ENCODE measurements at places on chromosomes 3 and 15.

GRCh38 chr3:186609247-186609868, 3.5 kb upstream of the AHSG start:
- no peak for DNase-seq

GRCh38 chr3:61530355-61530754, 31.0 kb upstream of the PTPRG start:
- DNase-seq, result peak; percentile 15

DNA sequence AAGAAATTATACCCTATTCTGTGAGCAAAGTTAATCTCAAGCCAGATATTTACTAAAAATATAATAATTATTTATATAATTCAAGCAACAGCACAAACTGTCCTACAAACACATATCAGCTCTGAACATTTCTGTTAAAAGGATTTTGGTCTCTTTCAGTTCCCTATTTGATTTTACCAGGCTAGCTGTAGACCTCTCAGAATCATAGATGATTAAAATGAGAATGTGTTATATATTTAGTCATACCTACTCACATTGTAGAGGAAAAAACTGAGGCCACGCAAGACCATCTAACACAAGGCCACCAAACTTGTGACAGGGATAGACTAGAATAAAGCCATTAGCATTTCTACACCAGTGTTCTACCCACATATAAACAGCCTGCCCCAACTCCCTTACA, 28.5 kb downstream of the ACKR4 start:
- DNase-seq, result no peak

GRCh38 chr3:148077965-148078364, 619.7 kb upstream of the AGTR1 start:
- no peak for DNase-seq

DNA sequence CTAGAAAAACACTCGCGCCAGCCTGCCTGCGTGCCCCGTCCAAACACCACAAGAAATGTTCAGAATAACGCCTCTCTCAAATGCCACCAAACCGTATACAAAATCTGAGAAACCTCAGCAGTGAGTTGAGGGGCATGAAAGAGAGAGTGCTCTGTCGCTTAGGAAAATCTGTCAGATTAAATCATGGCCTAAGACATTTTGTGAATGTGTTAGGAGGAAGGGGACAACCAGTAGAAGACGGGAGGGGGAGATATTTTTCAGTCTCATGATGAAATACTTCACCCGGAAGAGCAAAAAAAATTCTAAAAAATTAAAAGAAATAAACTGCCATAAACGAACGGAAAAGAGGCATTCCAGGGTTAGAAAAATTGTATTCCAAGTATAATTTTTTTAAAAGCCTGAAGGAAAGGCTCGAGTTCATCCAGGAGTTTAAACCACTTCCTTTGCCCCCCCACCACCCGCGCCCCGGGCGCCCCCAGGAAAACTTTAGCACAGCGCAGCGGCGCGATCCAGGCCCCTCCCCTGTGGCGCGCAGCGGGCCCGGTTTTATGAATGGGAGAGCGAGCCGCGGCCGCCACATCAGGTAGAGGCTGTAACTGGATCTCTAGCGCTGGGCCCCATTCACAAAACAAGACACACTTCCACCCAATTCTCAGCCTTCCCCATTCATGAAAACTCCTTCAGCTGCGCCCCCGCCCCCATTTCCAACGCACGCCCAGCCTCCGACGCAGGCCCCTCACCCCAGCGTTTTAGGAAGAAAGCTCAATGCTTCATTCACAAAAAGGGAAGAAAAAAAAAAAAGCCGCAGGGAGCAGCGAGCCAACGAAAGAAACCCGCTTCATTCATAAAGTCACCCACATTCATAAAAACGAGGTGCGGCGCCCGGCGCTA, 1.4 kb downstream of the ETV5 start:
- peak; percentile 32 for DNase-seq

DNA sequence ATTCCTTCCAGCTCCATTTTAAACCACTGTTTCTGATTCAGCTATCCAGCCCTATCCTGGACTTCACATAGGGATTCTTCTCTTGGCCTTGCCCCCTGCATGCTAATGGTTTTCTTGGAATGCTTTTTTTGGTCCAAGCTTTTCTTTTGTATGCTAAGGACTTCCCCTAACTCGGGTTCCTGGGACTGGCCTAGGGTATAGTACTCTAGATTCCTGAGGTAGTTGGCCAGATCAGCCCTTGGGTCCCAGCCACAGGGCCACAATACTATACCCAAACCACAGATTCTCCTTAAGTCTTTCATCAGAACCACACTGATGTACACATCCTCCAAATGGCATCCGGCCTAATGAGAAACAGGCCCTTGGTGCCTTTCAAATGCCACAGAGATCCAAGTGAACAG, 2.8 kb downstream of the FYCO1 start:
- DNase-seq, result no peak

GRCh38 chr15:67801926-67802914, 23.1 kb upstream of the SKOR1 start:
- no peak for DNase-seq

DNA sequence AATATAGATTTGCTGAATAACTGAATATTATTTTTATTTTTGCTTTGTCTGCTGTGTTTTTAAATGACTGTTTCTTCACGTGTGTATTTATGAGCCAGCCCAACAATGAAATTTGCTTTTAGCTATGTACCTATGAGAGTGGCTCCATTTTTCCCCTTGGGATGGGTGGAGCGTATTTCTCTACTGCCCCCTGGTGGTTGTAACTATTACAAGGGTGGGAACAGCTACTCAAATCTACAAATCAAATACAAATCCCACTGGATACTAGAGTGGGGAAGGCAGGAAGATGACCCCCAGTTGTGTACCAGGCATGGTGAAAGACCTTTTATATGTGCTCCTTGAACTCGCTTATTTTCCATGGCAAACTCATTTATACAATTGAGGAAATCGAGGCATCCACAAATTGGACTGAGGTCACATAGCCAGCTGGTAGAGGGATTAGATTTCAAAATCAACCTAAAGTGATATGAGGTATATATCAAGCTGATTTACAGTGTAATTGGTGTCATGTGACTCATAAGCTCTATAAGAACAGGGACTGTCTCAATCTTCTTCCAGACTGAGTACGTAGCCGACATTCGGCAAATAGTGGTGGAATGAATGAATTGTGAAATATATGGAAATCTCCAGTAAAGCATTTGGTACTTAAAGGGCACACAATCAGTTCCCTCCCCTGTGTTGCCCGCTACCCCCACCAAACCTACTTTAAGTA, 69.5 kb upstream of the VEPH1 start:
- DNase-seq, result no peak

GRCh38 chr3:70805061-70805889, 492.8 kb upstream of the MDFIC2 start:
- DNase-seq, result no peak

DNA sequence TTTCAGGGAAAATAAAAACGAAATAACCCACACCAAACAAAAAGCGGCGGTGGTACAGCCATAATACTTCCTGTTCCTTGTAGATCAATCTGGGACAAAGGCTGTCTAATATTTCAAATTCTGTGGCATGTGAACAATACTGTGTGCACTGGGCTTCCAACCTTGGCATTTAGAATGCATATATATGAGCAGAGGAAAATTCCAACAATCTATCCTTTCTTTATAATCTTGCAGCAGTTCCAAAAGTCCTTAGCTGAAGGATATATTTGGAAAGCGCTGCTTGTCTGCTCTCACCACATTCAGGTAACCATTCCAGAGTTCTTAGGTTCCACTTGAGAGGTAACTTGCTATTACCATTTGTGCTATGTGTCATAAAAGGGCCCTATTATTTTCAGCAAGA, 231.8 kb downstream of the RBMS3 start:
- DNase-seq, result no peak

- no peak for DNase-seq
Measured at GRCh38 chr15:66865622-66866611, 163.9 kb downstream of the SMAD6 start.

DNA sequence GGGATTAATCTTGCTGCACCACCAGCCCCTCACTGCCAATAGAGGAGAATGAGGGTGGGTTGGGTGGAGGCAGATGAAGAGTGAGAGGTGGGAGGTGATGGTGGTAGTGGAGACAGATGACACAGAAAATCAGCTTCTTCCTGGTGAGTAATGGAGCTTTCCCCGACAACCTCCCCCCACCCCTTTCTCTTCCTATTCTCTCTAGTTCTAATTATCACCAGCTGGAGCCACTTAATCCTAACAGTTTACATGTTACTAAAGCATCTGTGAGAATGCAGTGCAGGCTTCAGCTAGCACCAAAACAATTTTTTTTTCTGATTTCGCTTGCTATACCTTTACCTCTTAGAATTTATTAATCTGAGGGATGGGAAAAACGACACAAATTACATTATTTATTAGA, 116.1 kb upstream of the DNAJC19 start:
- DNase-seq, result no peak

DNA sequence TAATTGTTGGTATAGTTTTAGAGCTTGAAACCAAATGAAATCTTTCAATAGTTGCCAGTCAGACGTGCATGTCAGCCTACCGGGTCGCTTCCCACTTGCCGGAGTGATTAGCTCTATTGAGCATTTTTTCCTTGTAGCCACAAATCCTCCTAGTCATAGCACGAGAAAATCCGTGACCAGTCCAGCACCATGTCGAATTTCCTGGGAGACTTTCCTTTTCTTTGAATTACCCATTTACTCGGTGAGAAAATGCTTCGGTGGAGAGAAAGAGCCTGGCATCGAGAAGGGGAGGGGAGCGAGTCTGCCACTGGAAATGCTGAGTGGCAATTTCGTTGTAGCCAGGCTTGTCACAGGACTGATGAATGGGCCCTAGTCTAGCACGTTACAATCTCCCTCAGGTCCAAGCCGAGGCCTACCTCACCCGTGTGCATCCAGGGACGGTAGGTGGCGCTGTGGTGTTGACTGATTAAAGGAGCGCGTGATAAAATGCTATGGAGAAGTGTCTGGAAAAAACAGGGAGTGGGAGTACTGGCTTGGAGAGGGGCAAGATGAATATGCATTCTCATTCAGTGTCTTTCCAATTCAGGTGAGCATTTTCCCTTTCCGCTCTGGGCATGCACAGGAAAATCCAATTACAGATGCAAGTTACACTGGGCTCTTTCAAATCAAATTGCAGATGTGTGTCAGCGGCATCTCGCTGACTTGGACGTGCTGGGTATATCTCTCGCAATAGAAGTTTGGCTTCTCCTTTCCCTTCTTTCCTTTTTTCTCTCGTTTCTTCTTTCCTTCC, 238.8 kb downstream of the EDEM1 start:
- DNase-seq, result peak; percentile 28

DNA sequence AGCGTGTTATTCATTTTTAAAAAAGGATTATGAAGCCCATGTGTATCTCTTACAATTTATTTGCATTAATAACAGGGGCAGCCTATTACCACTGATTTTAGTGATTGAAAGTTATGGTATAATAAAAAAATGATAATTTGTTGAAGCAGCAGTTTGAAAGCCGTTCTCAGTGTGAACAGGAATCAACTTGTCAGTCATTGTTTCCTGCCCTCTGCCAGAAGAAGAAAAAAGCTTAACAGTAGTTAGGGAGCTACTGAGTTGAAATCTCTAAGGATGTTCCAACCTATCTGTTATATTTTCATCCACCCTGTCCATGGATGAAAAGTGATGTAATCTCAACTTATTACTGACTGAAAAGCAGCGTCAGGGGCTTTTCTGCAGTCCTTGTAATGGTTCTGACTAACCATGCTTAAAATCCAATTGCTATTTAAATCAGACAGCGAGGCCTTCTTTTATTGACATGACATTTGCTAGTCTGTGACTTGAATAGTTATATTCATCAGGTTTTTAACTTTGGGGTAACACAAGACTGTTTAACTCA, 486.7 kb downstream of the ROBO2 start:
- no peak for DNase-seq

- no peak for DNase-seq
Measured at GRCh38 chr3:82558081-82558480, 796.6 kb upstream of the GBE1 start.

DNA sequence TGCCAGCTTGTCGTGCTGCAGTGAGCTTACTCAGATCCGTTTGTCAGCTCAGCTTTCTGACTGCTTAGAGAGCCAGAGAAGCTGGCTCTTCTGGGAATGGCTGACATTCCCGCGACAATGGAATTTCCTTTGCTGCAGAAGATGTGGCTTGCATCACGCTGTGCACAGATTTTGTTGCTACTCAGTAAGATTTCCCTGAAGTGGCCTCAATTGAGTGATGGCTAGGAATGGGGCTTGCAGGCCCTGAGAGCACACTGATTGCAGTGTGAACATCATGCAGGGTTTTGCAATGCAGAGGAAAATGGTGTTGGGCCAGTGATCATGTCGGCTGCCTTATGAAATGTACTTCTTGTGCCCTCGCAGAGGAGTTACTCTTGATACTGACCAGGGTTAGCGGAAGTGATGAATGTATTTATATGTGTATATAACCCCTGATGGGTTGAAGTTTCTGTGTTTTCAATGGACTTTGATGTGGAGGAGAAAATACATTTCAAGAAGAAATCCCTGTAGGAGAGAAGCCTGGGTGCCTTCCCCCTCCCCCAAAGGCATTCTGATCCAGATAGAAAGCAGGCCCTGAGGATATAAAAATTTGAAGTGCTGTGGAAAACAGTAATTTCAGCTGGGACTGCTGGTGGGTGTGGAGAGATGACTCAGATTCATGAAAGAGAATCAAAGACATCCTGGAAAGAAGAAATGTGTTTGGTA, 102.5 kb upstream of the PDZRN3 start:
- no peak for DNase-seq

GRCh38 chr3:149277331-149277813, 55.7 kb upstream of the CP start:
- DNase-seq, result no peak

GRCh38 chr15:76286271-76286879, 24.9 kb downstream of the ETFA start:
- DNase-seq, result peak; percentile 10

- no peak for DNase-seq
Measured at GRCh38 chr3:117234331-117234730, 524.8 kb downstream of the TUSC7 start.

DNA sequence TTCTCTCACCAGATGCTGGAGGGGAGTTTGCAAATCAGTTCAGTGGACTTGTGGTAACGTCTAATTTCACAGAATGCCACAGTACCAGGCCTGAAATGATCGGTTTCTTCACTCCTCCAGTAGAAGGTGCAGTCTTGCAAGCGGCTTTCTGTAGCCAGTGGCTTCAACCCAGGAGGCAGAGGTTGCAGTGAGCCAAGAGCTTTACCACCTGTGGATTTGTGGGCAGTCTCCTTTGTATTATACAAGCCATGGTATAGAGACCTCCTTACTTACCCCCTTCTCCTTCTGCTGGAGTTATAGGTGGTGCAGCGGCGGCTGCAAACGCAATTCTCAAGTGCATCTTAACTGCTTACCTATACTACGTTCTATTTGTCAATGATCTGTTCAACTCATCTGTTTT, 17.6 kb downstream of the EIF2AK4 start:
- DNase-seq, result no peak

DNA sequence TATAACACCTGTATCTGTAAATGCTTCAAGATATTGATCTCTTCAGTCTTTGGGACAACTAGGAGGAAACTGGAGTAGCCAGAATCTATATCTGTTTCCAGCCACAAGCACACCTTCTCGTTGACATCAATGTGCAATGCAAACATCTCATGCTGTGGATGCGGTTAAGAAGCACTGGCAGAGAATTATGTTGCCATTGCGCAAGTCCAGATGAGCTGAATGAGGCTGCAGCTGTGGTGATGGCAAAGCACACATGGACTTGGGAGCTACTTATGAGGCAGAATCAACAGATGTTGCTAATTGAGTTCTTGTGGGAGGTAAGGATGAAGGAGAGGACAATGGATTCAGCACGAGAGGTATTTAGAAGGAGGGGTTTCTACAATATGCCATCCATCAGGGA, 90.9 kb downstream of the STRIT1 start:
- no peak for DNase-seq

All from T-cell (primary cell).